Activated CD4-positive, alpha-beta memory T cell treated with anti-CD3 and anti-CD28 coated beads, Interleukin-2, amount 10 ng/mL, durations not matched to agents 7 days and 5 days (primary cell): ENCODE measurements at places on chromosomes 4 and X.

GRCh38 chr4:104575278-104575677 lies 80.6 kb upstream of the CXXC4 start:
- DNase-seq, result no peak

GRCh38 chr4:44100456-44100855 lies 348.2 kb downstream of the KCTD8 start:
- no peak for DNase-seq

DNA sequence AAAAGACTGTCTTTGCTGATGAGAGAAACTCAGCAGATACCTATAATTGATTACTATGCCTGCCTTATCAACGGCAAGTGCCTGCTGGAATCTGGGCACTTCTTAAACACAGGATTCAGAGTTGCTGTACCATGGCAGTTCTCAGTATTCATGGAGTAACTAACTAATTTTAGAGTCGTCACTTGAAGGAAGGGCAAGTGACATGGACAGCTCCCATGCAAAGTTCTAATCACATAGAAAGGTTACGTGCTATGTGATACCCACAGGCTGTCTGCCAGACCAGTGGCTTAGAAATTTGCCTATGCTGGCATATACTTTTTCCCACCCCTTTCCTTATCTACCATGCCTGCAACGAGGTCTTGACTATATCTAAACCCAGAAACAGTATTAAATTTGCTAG lies 931.1 kb upstream of the TENM3 start:
- no peak for DNase-seq

- no peak for DNase-seq
These were observed 33.4 kb upstream of the ENPP6 start for GRCh38 chr4:184250795-184251669.

GRCh38 chr4:81211956-81212355 lies 3.1 kb downstream of the PRKG2 start:
- DNase-seq, result no peak

DNA sequence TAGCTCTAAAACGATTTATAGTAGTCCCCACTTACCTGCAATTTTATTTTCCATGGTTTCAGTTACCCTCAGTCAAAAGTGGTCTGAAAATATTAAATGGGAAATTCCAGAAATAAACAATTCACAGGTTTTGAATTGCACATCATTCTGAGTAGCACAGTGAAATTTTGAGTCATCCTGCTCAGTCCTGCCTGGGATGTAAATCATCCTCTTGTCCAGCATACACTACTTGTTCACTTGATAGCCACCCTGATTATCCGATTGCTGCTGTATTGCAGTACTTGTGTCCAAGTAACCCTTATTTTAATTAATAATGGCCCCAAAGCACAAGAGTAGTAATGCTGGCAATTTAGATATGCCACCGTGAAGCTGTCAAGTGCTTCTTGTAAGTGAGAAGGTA lies 23.5 kb upstream of the BDH2 start:
- DNase-seq, result no peak

- no peak for DNase-seq
These were observed 22.8 kb downstream of the IL1RAPL1 start for GRCh38 chrX:28609917-28610613.

GRCh38 chrX:130654409-130654950 lies 248.5 kb downstream of the ENOX2 start:
- no peak for DNase-seq

DNA sequence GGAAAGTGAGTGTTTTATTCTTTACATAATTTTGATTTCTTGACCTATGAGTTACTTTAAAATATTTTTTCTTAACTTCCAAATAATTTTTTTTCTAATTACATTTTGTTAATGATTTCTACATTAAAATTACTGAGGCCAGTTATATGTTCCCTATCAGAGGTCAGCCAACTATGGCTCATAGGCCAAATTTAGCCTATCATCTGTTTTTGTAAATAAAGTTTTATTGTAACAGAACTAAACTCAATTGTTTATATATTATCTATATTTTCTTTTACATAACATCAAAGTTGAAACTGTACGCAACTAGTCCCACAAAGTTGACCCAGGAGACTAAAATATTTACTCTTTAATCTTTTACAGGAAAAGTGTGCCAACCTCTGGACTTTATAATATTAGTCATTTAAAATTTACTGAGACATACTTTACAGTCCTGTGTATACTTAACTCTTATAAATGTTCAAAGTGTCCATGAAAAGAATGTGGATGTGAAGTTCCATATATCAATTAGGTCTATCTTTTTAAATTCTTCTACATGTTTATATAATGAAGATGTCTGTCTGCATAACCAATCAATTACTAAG lies 26.2 kb downstream of the ASB5 start:
- no peak for DNase-seq

DNA sequence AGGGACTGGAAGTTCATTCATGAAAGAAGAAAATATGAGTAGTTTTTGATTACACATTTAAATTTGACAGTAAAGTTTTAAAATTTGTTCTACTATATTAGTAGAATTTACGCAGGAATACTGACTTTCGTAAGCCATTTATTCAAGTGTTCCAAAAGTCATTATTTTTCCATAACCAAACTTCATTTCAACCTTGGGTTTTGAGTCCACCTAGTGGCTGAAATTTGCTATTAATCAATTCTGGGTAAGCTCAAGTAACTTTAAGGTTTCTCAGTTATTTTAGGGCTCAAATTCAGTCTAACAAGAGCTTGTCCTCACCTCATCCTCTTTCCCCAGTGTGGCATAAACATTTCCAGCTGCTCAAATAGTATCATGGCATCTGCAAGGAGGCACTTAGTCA lies 175.4 kb downstream of the SH3BGRL start:
- no peak for DNase-seq

GRCh38 chr4:13983189-13983790 lies 355.8 kb upstream of the BOD1L1 start:
- DNase-seq, result no peak
